ENCODE measurements at places on chromosomes 12 and 14. TPM values are rescaled to one million over a fixed set of nuclear protein-coding genes. Genes with fewer than 3 reads are reported as not detected.

The GLIPR1L1 gene
- total RNA-seq = not detected

The PDZRN4 gene
- total RNA-seq = not detected

The TRHDE gene
- total RNA-seq = 0.74 TPM

The GPRC5D gene
- total RNA-seq = not detected

The DLGAP5 gene
- total RNA-seq = 51.7 TPM

The CIROP gene
- not detected for total RNA-seq

The RDH12 gene
- total RNA-seq = not detected

DNA sequence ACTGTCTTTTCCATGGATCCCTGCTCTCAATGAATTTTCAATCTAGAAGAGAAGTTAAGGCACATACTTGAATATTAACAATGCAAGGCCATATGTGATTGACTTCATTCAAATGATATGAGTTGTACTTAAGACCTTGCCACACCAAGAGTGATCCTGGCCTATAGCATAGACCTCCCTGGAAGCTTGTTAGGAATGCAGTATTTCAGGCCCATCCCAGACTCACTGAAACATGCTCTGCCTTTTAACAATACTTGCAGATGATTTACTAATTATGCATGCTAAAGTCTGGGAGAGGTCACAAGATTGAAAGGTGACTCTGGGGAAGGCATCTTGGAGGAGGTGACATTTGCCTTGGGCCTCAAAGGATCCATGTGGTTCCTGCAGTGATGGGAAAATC lies 43.2 kb downstream of the RFX4 start:
- no peak for DNase-seq

GRCh38 chr14:67881225-67881624 lies 61.6 kb downstream of the RAD51B start:
- DNase-seq = no peak

DNA sequence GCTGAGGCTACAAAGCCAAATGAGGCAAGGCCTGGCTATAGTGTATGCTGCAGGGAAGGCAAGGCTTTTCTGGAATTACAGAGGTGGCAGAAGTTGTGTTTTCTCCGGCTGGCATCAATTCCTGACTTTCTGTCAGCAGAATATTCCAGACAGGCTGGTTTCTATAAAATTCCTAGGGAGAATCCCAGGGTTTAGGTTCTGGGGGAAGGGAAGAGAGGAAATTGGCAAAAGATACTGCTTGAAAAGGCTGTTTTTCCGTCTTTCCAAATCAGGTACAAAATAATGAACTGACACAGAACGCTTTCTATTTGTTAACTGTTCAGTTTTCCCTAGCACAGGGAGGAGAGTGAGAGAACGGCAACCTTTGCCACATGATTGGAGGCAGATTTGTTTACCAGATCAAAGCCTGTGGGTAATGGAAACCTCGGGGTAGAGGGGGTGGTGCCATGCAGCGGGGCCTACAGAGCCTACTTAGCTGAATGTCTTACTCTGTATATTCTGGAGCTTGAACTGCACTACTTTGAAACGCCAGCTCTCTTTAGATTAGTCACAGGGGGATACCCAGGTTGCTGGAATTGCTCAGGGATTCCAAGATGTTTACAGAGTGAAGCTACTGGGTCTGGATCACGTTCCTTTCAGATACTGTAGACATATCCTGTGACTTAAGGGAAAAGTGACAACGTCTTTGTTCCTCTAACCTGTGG lies 65.8 kb upstream of the DACT1 start:
- no peak for DNase-seq

- DNase-seq = no peak
These were observed 1.8 kb downstream of the SLC8A3 start for GRCh38 chr14:70186900-70187451.

GRCh38 chr12:92223481-92223880 lies 77.8 kb upstream of the BTG1 start:
- DNase-seq = no peak

DNA sequence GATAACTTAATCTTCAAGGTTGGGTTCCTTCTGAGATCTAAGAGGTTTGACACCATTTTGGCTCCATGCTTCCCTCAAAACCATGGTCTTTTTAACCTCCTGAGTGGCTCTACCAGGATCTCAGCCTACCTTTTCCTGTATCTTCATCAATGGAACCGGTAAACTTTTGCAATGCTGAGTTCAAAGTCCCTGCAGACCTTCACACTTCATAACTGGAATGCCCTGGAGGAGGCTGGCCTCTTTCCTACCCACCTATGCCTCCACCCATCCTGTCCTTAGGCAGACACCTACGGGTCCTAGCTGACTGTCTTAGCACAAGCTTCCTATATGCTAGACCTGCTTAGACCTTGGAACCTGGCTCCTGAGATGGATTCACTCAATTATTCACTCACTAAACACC lies 89.5 kb upstream of the EEA1 start:
- no peak for DNase-seq

DNA sequence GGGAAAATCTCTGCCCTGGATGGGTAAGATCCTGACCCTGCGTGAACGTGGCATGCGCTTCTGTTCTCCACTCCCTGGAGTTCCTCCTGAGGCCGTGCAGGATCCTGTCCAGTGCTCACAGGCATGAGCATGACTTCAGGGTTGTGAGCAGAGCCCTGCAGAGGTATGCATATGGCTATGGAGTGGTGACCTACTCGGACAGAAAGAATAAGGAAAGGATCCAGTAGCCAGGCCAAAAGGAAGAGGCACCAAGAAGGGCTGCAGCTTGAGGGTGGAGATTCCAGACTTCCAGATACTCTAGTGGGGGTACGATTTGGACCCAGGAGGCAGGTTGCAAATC lies 20.8 kb upstream of the CD27 start:
- DNase-seq = no peak

GRCh38 chr14:93114068-93114710 lies 1.5 kb downstream of the ITPK1 start:
- no peak for DNase-seq

DNA sequence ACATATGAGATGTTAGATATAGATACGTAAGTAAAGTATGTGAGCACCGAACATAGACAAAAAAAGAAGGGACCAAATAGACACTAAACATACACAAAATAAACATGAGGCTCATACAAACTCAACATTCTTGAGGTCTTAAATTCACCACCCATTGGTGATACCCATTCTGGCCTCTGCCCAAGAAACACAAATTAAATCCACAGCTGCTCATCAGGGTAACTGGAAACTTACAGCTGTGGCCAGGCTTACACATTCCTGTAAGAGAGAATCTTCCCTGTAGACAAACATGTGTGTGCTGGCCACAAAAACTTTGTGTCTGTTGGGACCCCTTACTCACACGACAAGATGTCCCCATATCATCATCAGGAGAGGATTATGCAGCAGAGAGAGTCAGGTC lies 22.4 kb downstream of the MAGOHB start:
- no peak for DNase-seq

- no peak for DNase-seq
These were observed 116.6 kb upstream of the C14orf180 start for GRCh38 chr14:104462651-104463630.

DNA sequence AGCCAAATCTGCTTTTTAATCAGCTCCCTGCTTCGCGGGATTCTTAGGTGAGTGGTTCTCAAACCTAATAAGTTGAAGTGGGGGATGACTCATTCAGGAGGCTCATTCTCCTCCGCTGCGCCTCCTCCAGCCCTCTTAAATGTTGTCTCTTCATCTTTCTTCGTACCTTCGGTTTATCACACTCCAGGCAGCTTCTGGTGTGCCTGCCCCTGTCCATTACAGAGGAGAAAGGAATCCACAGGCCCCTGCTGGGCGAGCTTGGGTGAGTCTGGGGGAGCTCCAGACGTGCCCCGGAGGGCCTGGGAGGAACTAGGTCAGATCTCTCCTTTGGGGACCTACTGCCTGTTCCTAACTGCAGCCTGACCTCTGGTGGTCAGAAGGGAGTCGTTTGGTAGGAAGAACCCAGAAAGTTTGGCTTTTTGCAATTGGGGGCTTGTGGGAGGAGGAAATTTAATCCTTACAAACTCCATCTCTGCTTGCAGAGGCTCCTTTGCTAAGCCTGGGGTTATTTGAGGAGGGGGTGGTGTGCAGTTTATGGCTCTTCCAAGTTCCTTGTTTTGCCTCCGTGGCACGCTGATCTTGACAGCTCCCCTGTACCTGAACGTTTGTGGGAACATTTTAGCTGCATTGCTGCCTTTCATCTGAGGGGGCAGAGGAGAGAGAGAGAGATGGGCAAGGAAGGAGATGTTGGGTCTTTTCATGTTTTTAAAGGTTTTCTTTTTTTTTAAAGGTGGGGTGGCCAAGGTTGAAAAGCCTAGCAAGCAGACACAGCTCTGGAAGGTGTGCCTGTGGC lies 84.1 kb upstream of the GNG2 start:
- DNase-seq = peak; percentile 74

DNA sequence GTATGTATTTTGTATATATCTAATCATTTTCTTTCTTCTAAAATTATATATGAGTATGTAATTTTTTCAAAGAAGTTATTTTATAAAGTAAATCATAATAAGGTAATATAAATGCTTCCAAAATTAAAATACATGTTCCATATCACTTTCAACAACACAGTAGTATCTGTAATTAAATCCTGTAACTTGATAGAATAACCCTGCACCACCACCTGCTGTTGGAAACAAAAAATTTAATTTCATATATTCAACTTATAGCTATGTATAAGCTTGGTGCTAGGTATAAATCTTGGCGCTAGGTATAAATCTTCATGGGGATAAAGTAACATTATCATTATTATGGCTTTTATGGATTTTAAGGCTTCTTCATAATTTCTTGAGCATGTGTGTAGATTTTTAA lies 149.7 kb upstream of the DCN start:
- DNase-seq = no peak

DNA sequence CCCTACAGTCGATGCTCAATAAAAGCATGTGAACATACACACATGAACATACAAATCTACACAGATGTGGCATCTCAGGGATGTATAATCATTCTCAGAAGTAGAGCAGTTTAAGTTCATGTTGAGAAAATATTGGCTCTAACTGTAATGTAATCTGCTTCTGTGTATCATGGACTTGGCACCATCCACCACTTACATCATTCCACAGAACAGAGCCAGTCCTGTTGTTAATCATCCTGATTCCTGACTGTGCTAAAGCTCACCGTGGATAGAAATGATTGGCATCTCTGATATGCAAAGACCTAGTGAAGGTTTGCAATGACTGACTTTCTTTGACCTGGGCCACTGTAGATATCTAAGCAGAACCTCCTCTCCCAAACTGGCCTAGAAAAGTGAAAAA lies 1141.3 kb downstream of the BCL11B start:
- DNase-seq = no peak

DNA sequence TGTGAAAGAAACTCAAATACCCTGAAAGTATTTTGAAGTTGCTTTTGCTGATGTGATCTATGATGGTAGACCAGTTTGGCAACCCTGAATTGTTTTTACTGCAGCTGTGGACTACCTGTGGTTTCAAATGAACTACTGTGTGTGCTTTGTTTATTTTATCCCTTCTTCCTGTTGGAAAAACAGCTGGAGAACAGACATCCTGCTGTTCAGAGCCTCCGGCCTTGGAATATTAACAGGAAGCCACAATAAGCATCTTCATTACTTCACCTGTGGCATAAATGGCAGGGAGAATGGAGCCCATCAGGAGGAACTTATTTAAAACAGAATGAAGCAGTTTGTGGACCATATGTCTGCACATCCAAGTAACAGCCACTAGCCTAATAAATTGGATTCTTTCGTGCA lies 104.8 kb downstream of the DUSP6 start:
- no peak for DNase-seq

- peak; percentile 36 for DNase-seq
These were observed 46.4 kb downstream of the CLMN start for GRCh38 chr14:95273001-95273978.

GRCh38 chr12:107594995-107595394 lies 90.6 kb upstream of the PWP1 start:
- DNase-seq = no peak

DNA sequence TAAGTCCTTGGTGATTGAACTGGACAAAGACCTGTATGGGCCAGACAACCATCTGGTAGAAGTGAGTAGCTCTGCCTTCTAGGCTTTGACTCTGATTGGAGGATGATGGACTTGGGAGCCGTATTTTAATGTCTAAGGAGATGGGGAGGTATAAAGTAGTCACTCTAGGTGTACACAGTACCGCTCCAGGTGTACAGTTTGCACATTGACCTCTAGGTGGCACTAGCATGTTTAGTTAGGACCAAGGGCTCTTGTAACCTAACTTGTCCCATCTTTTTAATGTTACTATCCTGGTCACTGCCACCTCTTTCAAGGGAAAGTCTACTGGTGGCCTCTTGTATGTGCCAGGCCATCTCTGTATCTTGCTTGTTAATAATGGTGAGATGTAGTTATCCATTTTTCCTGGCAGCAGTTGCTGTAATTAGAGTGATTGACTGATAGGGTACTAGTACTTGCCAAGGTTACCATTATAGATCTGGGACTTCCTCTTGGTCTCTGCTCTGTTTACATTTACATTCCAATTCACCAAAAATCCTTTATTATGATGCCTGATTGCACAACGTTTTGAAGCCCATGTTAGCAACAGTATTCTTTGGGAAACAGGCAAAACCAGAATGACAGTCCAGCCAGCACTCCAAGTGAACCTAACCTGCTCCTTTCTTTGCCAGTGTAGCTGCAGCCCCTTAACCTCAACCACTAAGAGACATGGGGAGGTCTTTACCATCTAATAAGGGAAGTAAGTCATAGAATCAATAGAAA lies 3.6 kb downstream of the SMARCD1 start:
- DNase-seq = peak; percentile 77

- DNase-seq = no peak
These were observed 382.2 kb downstream of the FUT8 start for GRCh38 chr14:65794674-65795279.

DNA sequence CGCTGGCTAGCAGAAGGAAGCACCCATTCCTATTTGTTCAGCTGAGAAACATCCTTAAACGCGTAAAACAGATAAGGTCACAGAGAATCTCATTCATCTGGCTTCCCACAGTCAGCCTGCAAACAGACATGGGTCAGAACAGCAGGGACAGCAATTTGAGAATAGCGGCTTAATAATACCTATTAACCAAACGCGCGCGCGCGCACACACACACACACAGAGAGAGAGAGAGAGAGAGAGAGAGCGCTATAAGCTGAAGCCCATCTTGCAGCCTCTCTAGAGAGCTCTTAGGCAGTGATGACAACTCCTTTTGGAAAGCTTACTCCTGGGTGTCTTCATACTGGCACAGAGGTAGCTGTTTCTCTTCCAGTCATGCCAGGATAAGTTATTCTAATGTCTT lies 26.4 kb downstream of the TMEM132D start:
- DNase-seq = no peak

- no peak for DNase-seq
These were observed 31.9 kb upstream of the FBXO34 start for GRCh38 chr14:55239320-55239719.

Data from PC-9 (cell line).